ENCODE measurements at places on chromosomes 4 and X.

GRCh38 chrX:147899379-147900114 lies 12.2 kb upstream of the FMR1 start:
- no peak for DNase-seq

DNA sequence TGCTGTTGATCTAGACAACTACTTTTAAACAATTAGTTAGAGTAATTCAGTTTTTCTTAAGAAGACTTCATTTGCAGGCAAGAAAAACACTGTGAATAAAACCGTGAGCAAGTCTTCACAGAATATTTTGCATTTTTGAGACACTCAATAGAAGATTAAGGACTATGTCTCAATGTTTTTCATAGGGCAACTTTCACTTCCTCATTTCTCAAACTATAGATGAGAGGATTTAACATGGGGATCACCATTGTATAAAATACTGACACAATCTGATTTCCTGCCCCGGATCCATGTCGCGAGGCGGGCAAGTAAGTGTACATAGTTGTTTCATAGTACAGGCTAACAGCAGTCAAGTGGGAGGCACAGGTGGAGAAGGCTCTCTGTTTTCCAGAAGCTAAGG lies 108.8 kb upstream of the IGSF1 start:
- DNase-seq: no peak

DNA sequence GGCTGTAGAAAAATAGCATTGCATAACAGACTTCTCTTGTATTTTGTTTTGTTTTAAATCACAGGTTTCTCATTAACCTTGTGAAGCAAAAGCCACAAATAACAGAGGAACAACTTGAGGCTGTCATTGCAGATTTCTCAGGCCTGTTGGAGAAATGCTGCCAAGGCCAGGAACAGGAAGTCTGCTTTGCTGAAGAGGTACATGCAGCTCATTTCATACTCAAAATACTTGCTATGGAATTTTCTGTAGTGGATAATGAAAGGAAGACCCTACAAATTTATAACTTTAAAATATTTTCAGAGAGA lies 17.6 kb downstream of the AFP start:
- no peak for DNase-seq

GRCh38 chr4:76939184-76939583 lies 10.4 kb upstream of the SEPTIN11 start:
- DNase-seq: no peak

DNA sequence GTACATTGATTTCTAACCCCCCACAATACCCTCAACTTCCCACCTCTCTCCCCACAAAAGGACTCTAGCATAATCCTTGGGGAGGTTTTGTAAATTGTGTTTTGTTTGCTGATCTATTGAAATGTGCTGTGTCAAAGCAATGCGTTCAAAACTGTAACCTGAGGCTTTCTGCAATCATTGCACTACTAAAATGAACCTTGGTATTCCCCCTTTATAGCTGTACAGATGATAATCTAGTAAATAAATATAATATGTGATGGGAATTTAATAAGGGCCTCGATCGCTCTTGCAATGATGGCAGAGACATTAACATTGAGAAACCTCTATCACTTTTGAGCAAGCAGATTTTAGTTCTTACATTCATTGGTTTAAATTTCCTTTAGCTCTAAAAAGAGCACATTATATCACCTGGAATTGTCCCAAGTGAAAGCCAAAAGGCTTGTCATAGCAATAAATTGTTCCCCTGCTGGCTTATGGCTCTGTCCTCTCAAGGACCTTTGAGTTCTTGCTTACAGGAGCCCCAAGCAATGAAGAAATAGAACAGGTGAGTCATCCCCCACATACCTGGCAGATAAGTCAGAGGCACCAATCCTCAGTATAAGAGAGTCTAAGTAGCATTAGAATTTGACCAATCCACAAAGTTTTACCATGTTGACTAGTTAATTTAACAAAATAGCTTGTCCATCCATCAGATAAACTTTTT lies 18.4 kb upstream of the ACE2 start:
- DNase-seq: no peak

- no peak for DNase-seq
These were observed 81.8 kb downstream of the TEX11 start for GRCh38 chrX:70826715-70827114.
